Fibroblast of pulmonary artery (primary cell): ENCODE measurements at places on chromosomes 1 and 21.

DNA sequence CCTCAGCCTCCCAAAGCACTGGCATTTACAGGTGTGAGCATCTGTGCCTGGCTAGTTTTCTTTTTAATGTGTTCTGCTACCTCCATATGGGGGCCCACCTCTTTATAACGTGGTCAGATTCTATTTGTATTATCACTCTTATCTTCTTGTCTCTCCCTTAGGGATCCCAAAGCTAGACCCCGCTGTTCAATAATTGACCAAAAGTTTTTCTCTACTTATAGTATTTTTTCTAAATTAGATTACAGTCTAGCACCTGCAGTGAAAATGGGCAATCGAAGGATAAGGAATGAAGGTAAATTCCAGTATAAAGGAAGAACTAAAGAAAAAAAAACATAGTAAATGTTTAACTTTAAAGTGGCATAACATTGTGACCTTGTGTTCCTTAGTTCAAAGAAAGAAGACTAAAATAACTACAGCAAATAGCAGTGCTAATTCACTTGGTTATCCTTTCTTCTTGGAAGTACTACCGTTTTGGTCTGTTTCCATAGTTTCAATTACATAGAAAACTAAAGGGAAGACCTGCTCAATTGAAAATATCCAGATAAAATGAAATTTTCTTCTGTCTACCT, 24.1 kb downstream of the NFYC start:
- no peak for DNase-seq

DNA sequence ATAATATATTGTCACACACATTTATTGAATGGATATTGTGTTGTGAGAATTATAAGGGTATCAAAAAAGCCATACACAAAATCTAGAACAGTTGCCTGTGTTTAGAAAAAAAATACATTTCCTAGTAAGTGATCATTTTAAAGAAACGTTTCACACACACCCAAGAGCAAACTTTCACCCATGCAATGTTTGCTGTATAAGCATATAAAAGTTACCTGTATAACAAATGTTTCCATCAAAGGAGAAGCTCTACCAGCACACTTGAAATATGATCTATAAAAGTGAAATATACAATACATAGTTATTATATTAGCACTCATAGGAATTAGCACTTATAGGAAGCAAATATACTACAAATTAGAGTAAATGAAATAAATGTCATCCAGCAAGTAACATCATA, 1098.1 kb downstream of the NCAM2 start:
- DNase-seq = no peak

DNA sequence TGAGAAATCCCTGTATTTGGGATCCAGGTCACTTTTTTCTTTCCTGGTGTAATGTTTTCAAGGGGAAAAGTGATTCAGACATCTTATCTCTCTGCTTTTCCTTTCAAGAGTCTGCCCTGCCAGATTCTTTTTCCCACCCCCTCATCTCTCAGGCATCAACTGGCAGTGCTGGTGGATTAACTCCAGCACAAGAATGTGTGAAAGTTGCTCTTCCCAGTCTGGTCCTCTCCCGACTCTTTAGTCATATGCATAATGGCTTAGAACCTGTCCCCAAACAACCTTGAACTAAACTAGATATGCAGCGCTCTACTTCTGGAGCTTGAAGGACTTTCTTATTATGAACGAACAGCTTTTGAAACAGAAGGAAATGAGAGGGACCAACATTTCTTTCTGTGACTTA, 88.5 kb downstream of the SLC44A5 start:
- DNase-seq = peak; percentile 86

DNA sequence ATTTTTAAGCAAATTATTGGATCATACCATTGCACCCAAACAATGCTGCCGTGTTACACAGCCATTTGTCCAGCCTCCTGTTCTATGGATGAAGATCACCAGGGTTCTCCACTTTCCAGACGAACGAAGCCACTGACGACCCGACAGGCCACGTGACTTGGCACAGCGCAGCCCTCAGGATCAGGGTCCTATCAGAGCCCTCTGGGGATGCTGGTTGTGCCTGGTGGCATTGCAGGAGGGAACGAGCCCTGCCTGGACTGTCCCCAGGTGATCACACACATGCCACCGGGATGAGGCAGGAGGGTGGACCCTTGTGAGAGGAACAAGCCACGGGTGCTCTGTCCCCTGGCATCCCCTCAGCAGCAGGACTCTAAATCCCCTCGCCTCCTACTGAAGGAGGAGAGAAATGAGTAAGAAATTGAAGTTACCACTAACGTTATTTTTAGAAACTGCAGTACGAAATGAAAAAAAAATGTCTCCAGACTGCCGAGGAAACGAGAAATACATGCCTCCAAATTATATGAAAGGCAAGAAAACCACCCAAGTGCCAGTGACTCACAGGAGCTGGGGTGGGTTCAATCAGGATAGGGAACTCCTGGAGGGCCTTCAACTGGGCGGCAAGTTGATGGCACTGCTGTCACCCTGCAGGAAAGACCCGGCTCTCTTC, 58.7 kb upstream of the PDE9A start:
- no peak for DNase-seq

DNA sequence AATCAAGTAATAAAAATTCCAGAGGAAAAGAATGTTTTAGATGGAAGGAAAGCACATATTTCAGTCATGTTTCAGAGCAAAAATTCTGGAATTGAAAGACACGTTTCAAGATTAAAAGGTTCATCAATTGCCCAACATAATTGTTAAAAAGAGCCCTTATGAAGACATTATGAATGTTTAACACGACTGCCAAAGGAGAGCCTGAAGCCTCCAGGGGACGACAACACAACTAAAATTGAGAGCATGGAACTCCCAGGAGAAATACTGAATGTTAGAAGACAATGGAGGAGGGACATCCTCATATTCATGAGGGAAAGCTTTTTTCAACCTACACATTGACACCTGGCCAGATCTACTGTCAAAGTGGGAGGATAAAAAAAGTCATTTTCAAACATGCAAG, 16.0 kb downstream of the OR2T11 start:
- peak; percentile 56 for DNase-seq

- no peak for DNase-seq
Measured at GRCh38 chr1:37393173-37394120, 80.9 kb upstream of the ZC3H12A start.

GRCh38 chr1:202315576-202316168, 26.1 kb downstream of the UBE2T start:
- peak; percentile 81 for DNase-seq
